ENCODE measurements at places on chromosomes 5 and 9.

GRCh38 chr9:28650327-28650726 lies 1077.0 kb upstream of the C9orf72 start:
- DNase-seq: no peak

DNA sequence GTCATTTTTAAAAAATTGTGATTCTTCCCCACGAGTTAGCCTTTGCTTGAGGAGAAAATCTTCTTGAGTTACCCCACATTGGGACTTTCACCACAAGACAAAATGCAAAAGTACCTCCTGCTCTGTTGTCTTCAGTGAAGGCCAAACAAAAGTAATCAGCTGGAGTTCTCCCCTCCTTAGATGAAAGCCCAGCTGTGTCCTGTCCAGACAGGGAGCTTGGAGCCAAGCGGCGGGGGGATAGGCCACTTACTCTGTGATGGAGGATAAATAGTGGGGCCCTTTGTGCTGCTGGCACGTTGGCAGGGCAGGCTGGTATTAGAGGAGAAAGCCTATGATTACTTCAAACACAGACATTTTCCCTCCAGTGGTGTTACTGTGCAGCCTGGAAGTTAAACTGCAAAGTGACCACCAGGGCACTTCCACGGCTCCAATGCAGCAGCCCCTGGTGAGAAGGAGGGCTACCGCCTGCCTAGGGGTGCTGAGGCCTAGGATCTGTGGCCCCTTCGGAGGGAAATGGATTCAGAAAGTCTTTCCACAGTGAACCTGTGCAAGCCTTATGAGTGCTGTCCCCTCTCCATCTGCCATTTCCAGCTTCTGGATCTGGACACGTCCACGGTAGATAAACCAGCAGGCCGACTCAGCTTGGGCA lies 155.0 kb downstream of the TMEM167A start:
- peak; percentile 67 for DNase-seq

DNA sequence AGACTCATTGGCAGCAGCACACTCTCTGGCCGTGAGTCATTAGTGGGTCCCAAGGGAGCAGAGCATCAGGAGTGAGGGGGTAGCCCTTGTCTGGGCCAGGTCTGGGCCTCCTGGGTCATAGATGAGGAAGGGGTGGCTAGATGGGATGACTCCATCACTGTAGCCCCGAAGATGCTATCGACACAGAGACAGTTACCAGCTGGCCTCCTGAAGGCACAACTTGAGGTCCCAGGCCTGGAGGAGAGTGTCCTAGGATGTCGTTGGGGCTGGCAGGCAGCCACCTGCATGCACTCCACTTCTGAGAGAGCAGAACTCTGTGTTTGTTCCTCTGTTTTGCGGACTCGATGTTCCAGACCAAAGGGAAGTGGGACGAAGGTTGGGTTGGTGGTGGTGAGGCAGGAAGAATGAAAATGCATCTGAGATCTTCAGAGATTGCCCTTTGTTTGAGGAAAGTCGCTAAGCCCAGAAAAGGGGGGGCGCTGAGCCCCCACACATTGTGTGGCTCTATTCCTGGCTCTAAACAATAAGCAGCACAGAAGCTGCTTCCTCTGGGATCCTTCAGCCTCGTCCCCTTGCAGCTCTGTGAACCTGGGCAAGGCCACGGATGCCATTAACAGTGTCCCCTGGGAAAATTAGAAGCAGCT lies 4.7 kb downstream of the BTNL9 start:
- DNase-seq: no peak

GRCh38 chr5:113090336-113091106 lies 113.9 kb downstream of the DCP2 start:
- no peak for DNase-seq

DNA sequence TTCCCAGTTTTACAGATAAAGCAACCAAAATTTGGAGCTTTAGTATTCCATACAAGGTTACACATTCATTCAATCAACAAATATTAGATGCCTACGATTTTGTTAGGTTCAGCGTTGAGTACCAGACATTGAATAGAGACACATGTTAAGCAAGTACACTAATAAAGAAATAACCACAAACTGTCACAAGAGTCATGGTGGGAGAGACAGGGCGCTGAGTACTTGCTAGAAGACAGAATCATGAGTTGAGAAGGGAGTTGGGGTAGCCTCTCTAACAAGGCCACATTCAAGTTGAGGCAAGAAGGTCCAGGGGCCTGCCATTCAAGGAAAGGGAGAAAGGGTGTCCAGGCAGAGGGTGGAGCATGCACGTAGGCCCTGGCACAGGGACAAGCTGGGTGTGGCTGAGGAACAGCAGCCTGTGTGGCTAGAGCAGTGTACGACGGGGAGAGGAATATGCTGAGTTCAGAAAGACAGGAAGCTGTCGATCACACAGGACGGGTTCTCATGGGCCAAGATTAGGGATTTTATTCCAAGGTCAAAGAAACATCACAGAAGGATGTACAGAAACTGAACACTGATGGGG lies 17.0 kb downstream of the CDK5RAP2 start:
- no peak for DNase-seq

DNA sequence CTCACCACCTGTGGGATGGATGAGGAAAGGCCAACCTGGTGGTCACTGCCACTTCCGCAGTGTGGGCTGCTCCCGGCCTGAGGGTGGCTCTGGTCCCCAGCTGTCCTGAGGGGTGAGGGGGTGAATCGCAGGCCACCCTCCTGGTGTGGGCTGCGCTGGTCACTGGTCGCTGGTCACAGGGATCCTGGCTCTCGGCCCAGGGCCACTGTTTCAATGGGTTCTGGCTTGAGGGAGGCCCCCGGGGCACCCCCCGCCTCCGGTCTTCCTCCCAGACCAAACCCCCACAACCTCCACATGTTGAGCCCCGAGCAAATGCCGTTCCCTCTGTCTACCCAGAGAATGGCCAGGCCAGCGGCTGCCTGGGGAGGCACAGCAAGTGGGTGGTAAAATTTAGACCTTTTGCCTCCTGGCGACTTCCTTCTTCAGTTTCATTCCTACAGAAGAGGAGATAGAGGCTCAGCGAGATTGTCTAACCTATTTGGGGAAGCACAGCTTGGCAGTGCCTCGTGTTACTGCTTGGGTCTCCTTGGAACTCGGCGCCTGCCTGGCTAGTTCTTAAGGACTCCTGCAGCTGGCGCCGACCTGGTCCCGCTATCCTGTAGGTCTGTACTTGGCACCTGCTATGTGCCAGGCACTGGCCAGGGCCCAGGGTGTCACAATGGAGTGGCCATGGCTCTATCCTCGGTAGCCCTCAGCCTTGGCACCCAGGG lies 48.2 kb downstream of the RXRA start:
- no peak for DNase-seq

DNA sequence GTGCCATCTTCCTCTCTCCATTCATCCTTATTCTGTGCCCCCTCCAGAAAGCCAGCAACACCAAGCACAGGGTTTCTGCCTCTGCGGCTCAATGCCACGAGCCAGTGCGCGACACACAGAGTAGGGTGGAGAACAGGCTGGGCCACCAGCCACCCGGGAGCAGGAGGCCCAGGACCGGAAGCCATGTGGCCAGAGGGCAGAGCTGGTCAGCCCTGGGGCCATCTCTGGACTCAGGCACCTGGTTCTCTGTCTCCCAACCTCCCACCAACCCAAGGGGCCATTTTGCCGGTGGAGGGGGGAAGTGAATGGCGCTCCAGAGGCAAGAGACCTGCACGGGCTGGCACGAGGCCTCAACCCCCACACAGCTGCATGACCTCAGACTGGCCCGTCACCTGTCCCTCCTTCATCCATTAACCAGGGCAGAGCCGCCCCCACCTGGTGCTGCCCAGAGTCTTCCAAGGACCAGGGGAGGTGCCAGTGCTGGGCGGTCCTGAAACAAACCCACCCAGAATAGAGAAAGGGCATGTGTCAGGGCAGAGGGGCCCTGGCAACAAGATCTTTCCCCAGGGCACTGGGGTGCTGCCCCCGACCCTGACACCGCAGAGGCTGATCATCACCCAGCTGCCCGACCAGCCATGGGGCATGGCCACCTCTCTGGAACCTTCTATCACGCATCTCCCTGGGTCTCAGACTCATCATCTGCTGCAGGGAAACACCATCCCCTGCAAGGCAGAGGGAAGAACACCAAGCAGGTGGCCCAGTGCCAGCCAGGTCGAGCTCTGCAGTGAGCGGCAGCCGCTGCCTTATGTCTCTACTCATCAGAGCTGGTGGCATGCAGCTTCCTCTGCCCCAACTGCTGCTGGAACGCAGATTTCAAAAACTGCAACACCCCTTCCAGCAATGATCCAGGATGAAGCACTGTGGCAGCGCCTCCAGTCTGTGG lies 11.9 kb downstream of the VAV2 start:
- DNase-seq: no peak

Measured in dorsolateral prefrontal cortex (tissue), 122 donors.